ENCODE measurements at places on chromosomes 12 and 14. TPM values are rescaled to one million over a fixed set of nuclear protein-coding genes. Genes with fewer than 3 reads are reported as not detected.

SYNDIG1L gene
- total RNA-seq, result 1.9 TPM

CD163 gene
- total RNA-seq, result 0.77 TPM

DEGS2 gene
- 0.53 TPM for total RNA-seq

INSM2 gene
- total RNA-seq, result not detected

ZFHX2 gene
- total RNA-seq, result 26.2 TPM

SLC6A15 gene
- 27.0 TPM for total RNA-seq

APOF gene
- total RNA-seq, result 0.11 TPM

PZP gene
- total RNA-seq, result 0.18 TPM

MMP19 gene
- total RNA-seq, result 1.6 TPM

RPL10L gene
- total RNA-seq, result not detected

PKP2 gene
- 21.7 TPM for total RNA-seq

FAR2 gene
- total RNA-seq, result 27.2 TPM

NTF3 gene
- total RNA-seq, result 1.5 TPM

DNA sequence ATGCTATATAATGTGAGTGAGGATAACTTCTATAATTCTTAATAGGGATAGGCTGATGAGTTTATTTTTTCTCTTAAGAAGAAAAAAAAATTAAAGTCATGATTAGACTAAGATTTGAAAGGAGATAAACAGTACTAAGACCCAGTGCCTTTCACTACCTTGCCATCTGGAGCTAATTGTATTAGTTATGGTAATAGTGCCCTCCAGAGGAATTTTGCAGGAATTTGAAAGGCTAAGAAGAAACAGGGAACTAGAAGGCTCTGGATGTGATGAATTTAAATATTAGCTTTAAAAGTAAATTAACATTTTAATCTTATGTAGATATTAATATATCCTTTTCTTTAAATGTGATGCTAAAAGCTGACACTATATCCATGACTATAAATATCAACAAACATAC is 36.6 kb upstream of the PIK3C2G start:
- H3K4me1 ChIP-seq, result peaks cover 14% of the 10 kb centered on the region
- no peak overlapping the region for H3K4me3 ChIP-seq
- H3K36me3 ChIP-seq, result no peaks in the 10 kb centered on the region
- H3K27me3 ChIP-seq, result no peaks in the 10 kb centered on the region

GRCh38 chr12:12654691-12655460 is 41.1 kb downstream of the GPR19 start:
- peaks cover 23% of the 10 kb centered on the region for H3K36me3 ChIP-seq
- no peak overlapping the region for H3K4me3 ChIP-seq

- no peak overlapping the region for H3K27ac ChIP-seq
- no peak for DNase-seq
- H3K4me1 ChIP-seq, result peaks cover 10% of the 10 kb centered on the region
- no peaks in the 10 kb centered on the region for H3K27me3 ChIP-seq
These were observed 60.3 kb upstream of the DLK1 start for GRCh38 chr14:100666403-100666802.

DNA sequence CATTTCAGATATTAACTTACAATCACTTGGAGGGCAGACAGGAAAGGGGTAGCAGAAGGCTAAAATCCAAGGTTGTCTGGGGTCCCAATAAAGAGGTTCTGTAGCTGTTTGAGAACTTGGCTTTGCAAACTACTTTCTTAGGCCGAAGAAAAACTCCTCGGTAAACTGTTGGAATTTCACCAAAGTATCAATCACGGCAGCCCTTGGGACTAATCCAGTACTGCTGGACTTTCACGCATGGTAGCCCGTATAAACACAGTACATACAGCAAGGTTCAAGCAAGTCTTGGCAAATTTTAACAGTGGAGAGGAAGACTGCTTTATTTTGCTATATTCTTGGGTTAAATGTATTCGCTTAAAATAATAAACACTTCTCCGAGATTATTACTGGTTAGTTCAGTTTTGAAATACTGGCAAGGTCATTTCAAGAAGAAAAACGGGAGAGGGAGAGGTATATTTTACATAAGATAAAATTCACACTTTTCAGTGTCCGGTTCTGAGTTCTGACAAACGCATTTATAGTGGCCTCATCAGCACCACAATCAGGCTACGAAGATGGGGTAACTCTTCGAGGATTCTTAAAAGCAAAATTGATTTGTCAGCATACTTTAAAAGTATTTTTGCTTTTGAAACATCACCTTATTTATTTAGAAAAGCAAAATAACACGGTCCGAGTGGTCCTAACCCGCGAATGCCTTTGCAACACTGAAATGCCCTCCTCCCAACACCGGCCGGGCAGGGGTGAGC is 1.3 kb downstream of the SETD3 start:
- H3K4me3 ChIP-seq, result peak overlapping the region; percentile 93
- H3K36me3 ChIP-seq, result no peaks in the 10 kb centered on the region
- peaks cover 40% of the 10 kb centered on the region for H3K4me1 ChIP-seq
- DNase-seq, result no peak
- H3K27ac ChIP-seq, result peak overlapping the region; percentile 87

DNA sequence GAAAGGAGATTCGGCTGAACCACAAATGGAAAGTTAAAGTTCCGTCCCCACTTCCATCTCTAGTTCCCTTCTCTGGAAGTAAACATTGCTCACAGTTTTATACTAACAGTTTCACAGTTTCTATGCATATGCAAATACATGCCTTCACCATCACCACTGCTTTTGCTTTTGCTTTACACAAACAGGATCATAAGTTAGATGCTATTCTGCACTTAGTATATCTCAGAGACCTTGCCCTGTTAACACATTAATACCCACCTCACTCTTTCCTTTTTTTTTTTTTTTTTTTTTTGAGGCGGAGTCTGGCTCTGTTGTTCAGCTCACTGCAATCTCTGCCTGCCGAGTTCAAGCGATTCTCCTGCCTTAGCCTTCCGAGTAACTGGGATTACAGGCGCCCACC is 890 bp downstream of the TEP1 start:
- peak overlapping the region; percentile 37 for H3K27ac ChIP-seq
- H3K4me1 ChIP-seq, result peaks cover 16% of the 10 kb centered on the region
- no peaks in the 10 kb centered on the region for H3K27me3 ChIP-seq
- DNase-seq, result no peak
- peak overlapping the region; percentile 87 for H3K4me3 ChIP-seq

DNA sequence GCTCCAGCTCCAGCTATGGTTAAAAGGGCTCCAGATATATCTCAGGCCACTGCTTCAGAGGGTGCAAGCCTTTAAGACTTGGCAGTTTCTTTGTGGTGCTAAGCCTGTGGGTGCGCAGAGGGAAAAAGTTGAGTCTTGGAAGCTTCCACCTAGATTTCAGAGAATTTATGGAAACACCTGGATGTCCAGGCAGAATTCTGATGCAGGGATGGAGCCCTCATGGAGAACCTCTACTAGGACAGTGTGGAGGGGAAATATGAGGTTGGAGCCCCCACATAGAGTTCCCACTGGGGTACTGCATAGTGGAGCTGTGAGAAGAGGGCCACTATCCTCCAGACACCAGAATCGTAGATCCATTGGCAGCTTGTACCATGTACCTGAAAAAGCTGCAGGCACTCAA is 69.9 kb downstream of the SDR9C7 start:
- no peak overlapping the region for H3K4me3 ChIP-seq
- no peaks in the 10 kb centered on the region for H3K4me1 ChIP-seq
- DNase-seq, result no peak
- peaks cover 39% of the 10 kb centered on the region for H3K27me3 ChIP-seq
- H3K27ac ChIP-seq, result no peak overlapping the region

DNA sequence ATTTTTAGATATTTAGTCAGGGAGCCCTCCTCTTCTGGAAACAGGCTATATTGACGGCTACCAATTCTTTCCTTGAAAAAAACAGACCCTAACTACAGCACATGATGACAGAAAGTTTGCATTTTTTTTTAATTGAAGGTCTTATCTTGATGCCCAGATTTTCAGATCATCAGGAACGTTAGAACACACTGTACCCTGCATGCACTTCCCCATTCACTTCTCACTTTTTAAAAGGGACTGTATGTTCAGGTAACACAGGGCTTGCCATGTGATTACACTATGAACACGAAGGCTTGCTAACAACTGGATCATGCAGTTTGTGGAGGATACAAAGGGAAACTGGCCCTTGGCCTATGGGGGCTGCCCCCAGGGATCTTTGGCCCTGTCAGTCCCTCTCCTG is 92.6 kb downstream of the RPS29 start:
- no peak for DNase-seq
- H3K27me3 ChIP-seq, result no peaks in the 10 kb centered on the region
- H3K4me1 ChIP-seq, result peaks cover 10% of the 10 kb centered on the region
- no peak overlapping the region for H3K4me3 ChIP-seq

GRCh38 chr14:73233564-73233963 is 3.7 kb upstream of the PAPLN start:
- DNase-seq, result no peak
- H3K27me3 ChIP-seq, result peaks cover 32% of the 10 kb centered on the region
- H3K4me3 ChIP-seq, result no peak overlapping the region

DNA sequence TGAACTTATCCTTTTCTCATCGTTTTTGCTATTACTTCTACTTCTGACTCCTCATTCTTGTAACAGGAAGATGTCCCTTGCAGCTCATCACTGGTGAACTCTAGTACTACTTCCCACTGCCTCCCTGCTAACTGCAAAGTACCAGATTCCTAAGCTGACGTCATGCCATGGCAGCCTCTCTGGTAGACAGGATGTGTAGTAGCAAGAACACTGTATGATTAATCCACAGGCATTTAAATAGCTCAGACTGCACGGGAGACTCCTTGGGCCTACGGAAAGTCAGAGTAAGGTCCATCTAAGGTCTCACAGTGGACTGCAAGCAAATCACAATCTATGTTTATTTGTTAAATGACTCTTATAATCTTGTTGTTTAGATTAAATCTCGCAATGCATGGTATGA is 43.5 kb downstream of the DNAI7 start:
- H3K4me3 ChIP-seq, result no peak overlapping the region
- no peaks in the 10 kb centered on the region for H3K36me3 ChIP-seq
- no peaks in the 10 kb centered on the region for H3K27me3 ChIP-seq
- peak overlapping the region; percentile 5 for H3K27ac ChIP-seq
- no peak for DNase-seq

DNA sequence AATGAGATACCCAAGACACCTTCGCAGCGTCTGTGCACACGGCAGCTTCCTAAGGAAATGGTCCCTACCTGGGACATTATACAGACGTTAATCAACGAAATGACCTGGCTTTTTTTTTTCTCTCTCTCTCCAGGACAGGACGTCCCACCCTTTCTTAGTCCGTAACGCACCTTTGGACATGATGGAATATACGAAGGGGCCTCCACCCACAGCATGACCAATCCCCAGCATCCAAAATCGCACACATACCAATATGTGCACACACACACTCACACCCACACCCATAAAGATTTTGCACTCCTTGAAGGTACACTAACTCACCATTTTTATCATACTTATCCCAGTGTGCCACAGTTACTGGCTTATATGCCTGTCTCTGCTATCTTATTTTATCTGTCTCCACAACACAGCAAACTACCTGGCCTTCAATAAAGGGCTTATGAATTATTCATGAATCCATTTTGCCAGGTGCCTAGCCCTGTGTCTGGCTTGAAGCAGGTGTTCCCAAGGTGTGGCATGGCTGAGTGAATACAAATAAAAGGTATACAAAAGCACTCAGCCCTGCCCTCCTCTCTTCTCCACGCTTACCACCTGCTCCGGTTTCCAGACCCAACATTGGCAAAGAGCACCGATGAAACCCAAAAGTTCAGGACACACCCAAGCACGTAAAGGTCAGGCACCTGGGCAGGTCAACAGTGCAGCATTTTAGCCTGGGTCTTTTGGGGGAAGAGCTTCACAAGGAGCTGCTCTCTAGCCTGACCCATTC is 2.2 kb downstream of the SCNN1A start:
- peak overlapping the region; percentile 95 for H3K27ac ChIP-seq
- peaks cover 5% of the 10 kb centered on the region for H3K36me3 ChIP-seq
- peak overlapping the region; percentile 91 for H3K4me3 ChIP-seq

DNA sequence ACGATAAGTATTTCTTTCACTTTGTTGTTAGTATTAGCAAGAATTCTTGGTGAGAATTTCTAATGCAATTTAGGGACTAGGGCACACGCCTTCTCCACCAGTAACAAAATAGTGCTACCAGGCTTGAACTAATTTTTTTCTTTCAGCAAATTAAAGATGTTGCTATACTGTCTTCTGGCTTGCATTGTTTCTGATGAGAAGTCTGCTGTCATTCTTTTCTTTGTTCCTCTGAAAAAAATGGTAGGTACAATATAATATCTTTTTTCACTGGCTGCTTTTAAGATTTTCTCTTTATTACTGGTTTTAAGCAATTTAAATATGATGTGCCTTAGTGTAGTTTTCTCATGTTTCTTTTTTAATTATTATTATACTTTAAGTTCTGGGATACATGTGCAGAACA is 171.2 kb downstream of the PCNX1 start:
- H3K4me1 ChIP-seq, result no peaks in the 10 kb centered on the region
- peaks cover 54% of the 10 kb centered on the region for H3K36me3 ChIP-seq
- no peak for DNase-seq
- no peaks in the 10 kb centered on the region for H3K27me3 ChIP-seq
- no peak overlapping the region for H3K4me3 ChIP-seq
- H3K27ac ChIP-seq, result no peak overlapping the region

GRCh38 chr12:125540580-125541204 is 475.5 kb downstream of the AACS start:
- DNase-seq, result no peak
- H3K4me3 ChIP-seq, result no peak overlapping the region
- H3K27me3 ChIP-seq, result no peaks in the 10 kb centered on the region
- peaks cover 31% of the 10 kb centered on the region for H3K36me3 ChIP-seq
- no peak overlapping the region for H3K27ac ChIP-seq

DNA sequence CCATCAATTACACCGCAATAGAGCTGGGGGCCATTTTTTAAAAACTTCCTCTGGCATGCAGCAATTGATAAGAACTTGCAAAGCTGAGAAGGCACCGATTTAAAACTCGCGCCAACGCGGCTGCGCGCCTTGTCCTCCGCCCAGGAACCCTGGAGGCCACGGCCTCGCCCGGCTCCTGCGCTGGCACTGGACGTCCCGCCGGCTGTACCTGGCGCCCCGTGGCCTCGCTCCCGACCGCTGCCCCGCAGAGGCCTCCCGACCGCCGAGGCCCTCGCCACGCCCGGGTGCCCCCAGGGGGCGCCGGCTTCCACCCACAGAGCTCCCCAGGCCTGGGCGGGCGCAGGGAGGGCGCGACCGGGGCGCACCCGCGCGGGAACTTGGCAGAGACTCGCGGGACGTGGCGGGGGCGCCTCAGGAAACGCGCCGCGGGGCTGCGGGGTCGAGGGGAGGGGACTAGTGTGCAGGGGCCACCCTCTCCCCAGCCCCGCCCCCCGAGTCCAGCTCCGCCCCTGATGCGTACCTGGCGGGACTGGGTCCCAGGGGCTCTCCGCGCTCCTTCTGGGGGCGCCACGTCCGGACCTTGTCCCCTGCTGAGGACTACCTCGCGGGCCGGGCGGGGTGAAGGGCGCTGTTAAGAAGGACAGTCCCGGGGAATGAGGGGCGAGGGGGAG is 65.7 kb downstream of the TNFAIP2 start:
- H3K27me3 ChIP-seq, result peaks cover 40% of the 10 kb centered on the region
- H3K4me1 ChIP-seq, result peaks cover 31% of the 10 kb centered on the region
- DNase-seq, result peak; percentile 61

GRCh38 chr12:67534681-67535080 is 113.9 kb upstream of the DYRK2 start:
- H3K27ac ChIP-seq, result peak overlapping the region; percentile 64
- H3K27me3 ChIP-seq, result no peaks in the 10 kb centered on the region
- H3K36me3 ChIP-seq, result peaks cover 7% of the 10 kb centered on the region
- no peak overlapping the region for H3K4me3 ChIP-seq
- peaks cover 49% of the 10 kb centered on the region for H3K4me1 ChIP-seq
- DNase-seq, result no peak

Data from WTC11 (cell line).